ENCODE measurements at places on chromosomes 13 and 19.
A peak's percentile ranks its signal among the peaks of the same experiment; 100 is the strongest.

DNA sequence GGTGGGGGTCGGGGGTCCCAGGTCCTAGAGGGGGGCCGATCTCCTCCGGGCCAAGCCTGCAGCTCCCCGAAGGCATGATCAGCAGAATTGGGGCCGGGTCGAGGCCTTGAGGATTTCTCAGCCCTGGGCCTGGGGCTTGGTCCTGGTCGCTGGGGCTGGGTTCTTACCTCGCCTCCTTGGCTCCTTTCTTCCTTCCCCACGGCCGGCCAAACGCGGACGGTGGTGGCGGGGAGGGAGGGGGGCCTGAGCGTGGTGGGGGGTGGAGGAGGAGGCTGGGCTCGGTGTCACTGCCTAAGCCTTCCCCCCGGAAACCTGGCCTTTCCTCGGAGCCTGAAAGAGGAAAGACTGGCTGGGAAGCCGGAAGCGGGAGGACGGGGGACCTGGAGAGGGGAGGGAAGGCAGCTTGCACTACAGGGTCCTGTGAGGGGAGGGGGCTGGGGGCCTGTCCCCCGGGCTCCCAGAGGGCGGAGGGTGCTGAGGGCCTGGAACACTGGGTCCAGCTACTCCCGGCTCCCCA, at the start of gene ZNF579:
Gene ZNF579 (minus strand): TSS at position 221 of the 517 bp plus-strand sequence. CDS start 1,209 bp downstream, outside the sequence.
- peak; percentile 73 for DNase-seq

GRCh38 chr19:5894704-5895349, 8.8 kb downstream of the NDUFA11 start:
- no peak for DNase-seq

DNA sequence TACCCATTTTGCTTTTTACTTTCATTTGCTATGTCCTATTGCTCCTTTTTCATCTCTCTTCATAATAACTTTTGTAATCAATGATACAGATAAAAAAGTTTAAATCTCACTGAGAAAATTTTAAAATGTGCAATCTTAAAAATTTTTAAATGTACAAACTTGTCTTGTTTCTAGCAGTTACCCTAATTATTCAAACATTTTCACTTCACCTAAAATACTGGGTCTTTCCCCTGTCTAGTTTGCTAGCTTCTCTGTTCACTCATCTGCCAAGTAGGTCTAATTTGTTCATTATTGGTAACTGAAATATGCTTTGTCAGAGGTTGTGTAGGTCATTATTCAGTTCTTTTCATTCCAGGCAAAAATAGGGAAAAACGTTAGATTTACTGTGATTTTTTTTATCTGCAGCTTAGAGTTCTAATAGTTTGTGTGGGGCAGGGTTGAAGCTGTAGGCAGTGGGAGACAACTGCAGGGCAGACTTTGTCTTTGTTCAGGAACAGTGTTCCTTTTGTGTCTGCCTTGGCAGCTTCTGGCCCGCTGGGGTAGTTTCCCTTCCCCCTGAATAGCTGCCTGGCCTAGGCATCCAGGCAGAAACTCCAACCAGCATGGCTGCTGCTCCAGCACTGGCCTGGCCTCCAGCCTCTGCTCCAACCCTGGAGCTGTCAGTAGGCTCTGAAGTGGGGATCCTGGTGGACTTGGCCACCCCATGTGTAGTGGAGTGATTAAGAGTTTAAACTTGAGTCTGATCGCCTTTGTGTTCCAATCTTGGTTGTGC, 48.5 kb downstream of the WDFY2 start:
- DNase-seq = no peak

- DNase-seq = no peak
These were observed 34.5 kb downstream of the MYO9B start for GRCh38 chr19:17109962-17110598.

DNA sequence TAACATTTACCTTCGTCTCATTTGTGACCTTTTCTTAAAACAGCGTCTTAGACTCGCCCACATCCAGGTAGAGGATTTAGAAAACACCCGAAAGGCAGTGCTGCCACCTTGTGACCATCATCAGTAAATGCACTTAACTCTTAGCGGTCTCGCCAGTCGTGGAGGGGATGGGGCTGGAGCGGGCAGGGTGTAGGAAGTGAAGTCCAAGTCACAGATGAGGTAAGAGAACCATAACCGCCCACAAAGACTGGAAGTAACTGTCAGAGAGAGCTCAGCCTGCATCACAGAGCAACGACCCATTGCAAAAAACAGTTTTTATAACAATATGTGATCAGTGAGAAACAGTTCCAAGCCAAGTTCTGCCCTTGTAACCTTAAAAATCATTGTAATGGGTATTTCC, 10.7 kb upstream of the CEACAM3 start:
- peak; percentile 45 for DNase-seq

GRCh38 chr13:101681834-101682233, 229.4 kb downstream of the ITGBL1 start:
- DNase-seq = no peak

- DNase-seq = no peak
These were observed 45.1 kb downstream of the EPSTI1 start for GRCh38 chr13:42946927-42947326.

- DNase-seq = no peak
These were observed 252.5 kb downstream of the LHFPL6 start for GRCh38 chr13:39350461-39350881.

GRCh38 chr19:23415561-23416191, 20.4 kb upstream of the ZNF91 start:
- DNase-seq = no peak

DNA sequence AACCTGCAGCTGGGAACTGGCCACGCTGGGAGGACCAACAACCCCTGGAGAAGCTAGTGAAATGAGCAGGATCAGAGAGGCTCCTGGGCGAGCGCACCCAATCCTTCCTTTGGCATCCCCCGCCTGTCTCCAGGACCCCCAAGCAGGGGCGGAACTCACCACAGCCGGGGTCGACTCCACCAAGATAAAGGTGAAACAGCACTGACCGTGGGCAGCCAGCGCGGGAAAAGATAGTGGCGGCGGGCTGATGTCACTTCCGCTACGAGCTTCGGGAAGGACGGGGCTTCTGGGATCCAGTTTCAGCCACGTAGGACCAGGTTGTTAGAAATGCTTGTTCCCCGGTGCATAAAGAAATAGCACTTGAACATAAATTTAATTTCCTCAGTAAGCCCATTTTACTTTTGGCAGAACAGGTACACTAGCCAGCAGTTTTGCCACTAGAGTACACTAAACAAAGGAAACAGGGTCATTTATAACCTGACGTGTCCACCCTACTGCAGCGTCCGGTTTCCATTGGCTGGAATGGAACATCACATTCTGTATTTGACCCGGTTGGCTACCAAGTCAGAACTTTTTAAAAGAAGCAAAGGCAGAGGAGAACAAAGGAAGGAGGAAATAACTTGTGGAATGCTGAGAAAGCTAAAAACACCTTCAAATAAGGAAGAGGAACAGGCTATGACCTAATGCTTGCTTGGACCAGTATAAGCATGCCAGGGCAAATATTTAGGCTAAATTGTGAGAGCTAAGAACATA, 25.5 kb upstream of the ZNF562 start:
- no peak for DNase-seq

GRCh38 chr13:33258808-33259193, 26.8 kb downstream of the STARD13 start:
- DNase-seq = no peak

DNA sequence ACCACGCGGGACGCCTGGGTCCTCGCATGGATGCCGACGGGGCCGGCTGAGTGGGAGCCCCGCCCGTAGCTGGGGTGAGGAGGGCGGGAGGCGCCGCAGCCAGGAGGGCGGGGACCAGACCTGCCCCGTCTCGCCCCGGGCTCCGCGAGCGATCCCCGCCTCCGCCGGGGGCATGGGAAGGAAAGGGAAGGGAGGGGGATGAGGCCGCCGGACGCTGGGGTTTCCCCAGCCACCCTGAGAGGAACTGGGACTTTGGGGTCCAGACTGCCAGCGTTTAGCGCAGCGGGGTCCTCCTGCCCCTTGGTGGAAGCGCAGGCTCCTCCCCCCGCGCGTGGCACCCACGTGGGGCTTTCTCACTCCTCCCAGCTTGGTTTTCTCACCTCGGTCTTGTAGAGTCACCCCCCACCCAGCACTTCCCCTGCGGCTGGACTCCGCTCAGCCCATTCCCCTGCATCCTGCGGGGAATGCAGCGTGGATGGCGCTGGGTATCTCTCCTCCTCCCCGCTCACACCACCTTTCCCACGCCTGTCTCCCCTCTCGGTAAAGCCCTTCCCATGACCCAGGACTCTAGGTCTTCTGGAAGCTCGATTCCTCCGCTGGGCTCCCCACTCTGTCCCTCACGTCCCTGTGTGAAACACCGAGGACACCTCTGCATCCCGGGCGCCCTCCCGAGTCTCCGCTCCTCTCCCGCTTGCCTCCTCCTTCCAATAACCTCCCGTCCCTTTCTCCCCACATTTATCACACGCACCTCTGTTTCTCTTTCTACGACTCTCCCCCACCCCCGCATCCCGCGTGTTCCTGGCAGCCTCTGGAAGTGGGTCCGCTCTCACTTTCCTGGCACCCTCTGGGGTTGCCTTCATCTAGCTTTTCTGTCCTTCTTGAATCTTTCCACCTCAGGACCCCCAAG, 2.1 kb downstream of the TGFB1 start:
- DNase-seq = peak; percentile 73

GRCh38 chr13:30241532-30241931, 65.8 kb downstream of the KATNAL1 start:
- DNase-seq = no peak

All from stimulated activated CD4-positive, alpha-beta T cell treated with anti-CD3 and anti-CD28 coated beads, Interleukin-15, amount 100 ng/mL, for 1 hour (primary cell).